ELR (cell line): ENCODE measurements at places on chromosomes 16 and 17.
A peak's percentile ranks its signal among the peaks of the same experiment; 100 is the strongest.

DNA sequence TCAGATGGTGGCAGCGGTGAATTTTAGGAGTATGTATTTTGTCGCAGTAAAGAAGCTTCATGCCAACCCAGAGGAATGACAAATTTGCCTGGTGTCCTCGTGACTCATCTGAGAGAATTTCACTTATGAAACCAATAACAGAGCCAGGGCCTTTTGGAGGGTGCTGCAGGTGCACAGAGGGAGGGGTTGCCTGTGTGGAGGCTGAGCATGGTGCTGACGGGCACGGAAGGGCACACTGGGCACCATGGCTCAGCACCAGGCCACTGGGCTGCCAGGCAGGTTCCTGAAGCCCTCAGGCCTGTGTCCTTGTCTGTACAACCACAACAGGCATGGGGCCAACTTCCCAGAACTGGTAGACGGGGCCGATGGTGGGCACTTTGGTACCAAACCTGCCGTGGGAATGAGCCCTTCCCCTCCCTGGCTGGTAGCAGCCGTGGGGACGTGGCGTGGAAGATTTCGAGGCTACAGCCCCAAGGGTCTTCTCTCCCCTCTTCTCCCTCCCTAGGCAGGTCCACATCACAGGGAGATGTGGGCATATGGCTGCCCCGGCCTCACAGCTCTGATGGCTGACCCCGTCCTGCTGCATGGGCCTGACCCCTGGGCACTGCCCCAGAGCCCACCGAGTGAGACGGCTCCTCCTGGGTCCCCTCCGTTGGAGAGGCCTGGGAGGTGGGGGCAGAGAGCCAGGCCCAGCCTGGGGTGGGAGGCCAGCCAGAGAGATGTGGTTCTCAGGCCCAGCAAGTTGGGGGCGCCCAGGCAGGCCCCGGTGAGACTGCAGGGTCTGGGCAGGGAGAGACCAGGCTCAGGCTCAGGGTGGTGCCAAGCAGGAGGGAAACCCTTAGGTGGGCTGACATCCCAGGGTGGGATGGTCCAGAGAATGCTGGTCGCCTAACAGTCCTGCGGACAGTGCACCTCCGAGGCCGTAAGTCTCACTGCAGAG is 30.2 kb upstream of the ZNF469 start:
- DNase-seq: no peak

GRCh38 chr17:32174889-32175288 is 32.6 kb downstream of the RHOT1 start:
- no peak for DNase-seq

- DNase-seq: peak; percentile 57
These were observed 37.0 kb downstream of the STXBP4 start for GRCh38 chr17:55005520-55005919.

DNA sequence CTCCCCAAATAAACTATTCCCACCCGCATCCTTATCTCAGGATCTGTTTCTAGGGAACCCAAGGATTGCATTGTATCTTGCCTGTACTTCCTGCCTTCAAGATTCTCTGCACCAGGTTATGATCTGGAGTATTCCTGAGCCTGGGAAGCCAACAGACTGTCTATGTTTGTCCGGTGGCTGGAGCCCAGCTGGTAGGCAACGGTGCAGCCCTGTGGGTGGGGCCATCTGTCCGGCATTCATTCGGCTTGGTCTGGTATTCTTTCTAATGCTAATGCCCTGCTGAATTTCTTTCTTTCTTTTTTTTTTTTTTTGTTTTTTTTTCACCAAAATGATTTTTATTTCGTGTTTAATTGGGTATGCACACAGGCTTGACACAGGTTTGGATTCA is 20.7 kb upstream of the TVP23A start:
- DNase-seq: no peak

GRCh38 chr17:51441431-51441830 is 181.1 kb downstream of the UTP18 start:
- DNase-seq: no peak

- no peak for DNase-seq
These were observed 118.2 kb downstream of the CDK5R1 start for GRCh38 chr17:32604966-32605365.

- no peak for DNase-seq
These were observed 65.9 kb downstream of the TANGO6 start for GRCh38 chr16:68909099-68909733.

DNA sequence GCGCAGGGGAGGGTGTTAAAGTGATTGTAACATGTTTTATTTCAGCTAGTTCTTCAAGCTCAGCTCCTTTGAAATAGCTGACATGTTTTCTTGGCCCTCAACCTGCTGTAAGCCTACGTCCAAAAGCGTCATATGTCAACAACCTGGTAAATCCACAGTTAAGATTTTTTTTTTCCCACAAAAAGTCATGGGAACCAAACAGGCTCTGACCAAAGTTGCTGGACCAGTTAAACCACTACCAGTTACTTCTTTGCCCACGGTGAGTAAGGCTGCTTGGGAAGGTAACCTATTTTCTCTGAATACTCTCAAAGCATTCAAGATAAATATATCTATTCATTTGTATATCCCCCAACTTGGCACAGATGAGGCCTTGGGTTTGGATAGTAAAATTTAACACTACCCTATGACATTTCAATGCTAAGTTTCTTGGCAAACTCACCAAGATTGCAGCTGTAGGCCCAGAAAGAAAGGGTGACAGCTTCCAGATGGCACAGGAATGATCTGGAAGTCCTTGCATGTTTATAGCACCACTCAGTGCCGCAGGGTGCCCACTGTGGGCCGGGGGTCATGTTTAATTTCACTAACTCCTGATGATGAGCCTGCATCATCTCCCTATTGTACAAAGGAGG is 166.2 kb downstream of the XYLT1 start:
- no peak for DNase-seq

- DNase-seq: no peak
These were observed 9.9 kb downstream of the KRTAP9-1 start for GRCh38 chr17:41199421-41200078.

- no peak for DNase-seq
These were observed 8.6 kb upstream of the MRC2 start for GRCh38 chr17:62618647-62619416.

- no peak for DNase-seq
These were observed 53.1 kb upstream of the ABCC11 start for GRCh38 chr16:48300391-48300856.

- no peak for DNase-seq
These were observed 13.5 kb upstream of the ITGAM start for GRCh38 chr16:31246296-31246695.

DNA sequence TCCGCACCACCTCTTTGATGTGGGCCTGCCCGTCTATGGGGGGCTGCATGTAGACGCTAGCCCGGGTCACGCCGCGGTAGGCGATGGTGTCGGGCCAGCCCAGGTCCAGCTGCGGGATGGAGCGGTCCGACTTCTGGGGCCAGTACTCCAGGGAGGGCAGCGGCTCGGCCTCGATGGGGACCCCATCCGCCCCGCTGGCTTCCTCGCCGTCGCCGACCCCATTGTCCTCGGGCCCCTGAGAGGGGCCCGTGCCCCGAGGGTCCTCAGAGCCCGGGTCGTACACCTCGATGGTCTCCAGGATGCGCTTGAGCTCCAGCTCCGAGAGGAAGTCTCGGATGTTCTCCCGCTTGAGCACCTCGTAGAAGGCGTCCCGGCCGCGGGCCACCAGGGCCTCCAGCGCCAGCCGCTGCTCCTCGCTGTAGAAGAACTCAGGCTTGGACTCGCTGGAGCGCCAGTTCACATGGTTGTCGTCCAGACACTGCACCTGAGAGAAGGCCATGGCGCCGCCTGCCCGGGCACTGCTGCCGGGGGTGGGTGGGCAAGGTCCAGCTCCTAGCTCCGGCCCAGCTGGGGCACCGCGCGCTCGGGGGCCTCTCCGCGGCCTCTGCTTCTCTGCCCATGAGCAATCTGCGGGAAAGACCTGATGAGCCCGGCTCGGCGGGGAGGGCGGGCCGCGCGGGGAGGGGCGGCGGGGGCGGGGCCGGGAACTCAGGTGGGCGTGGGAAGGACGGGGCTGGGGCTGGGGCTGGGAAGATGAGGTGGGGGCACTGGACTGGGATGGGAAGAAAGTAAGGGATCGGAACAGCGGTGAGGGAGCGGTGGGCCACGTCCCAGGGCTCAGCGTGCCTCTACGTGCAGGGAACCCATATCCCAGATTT is 782 bp downstream of the FAM83G start:
- peak; percentile 78 for DNase-seq

DNA sequence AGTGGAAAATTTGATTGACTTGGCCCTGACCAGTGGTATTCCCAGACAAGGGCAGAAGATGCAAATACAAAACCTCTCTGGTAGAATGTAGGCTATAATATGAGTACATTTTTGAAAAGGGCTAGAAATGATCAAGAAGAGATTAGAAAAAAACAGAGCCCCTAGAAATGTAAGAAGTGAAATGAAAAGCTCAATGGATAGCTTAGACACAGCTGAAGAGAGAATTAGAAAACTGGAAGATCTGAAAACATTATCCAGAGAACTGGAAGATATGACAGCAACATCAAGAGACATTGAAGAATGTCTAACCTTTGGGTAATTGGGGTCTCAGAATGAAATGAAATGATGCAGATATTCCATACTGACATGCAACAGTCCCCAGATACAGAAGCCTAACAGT is 105.2 kb upstream of the ZNF750 start:
- DNase-seq: no peak

- no peak for DNase-seq
These were observed 1.4 kb upstream of the DYNLL2 start for GRCh38 chr17:58081646-58082340.

- no peak for DNase-seq
These were observed 54.5 kb downstream of the TK2 start for GRCh38 chr16:66495440-66495839.

DNA sequence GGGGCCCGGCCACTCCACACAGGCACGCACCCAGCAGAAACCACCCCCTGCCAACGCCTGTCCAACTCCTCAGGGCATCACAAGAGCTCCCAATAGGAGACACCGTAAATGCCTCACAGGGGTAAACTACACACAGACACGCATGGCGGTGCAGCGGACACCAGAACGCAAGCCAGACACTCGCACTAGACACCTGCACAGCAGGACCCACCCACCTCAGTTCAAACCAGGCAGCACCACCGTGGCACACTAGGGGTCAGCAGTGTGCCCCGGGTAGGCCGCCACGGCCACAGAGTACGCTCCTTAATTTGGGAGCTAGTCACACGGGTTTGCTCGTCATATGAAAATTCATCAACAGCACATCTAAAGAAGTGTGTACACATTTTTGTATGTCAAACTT is 3.4 kb downstream of the SLC38A10 start:
- DNase-seq: peak; percentile 58
